Right lobe of liver (tissue), 6 donors: ENCODE measurements at places on chromosomes 16 and 17. TPM values are rescaled to one million over a fixed set of nuclear protein-coding genes. Genes with fewer than 3 reads are reported as not detected.

The RAB34 gene
- 12.5 TPM for total RNA-seq

The CCDC40 gene
- 1.7 TPM for total RNA-seq

The RCVRN gene
- not detected for total RNA-seq

The TBC1D3G gene
- total RNA-seq, result not detected

The FOXN1 gene
- not detected for total RNA-seq

The KCNH6 gene
- total RNA-seq, result not detected

The RAC3 gene
- 4.6 TPM for total RNA-seq

DNA sequence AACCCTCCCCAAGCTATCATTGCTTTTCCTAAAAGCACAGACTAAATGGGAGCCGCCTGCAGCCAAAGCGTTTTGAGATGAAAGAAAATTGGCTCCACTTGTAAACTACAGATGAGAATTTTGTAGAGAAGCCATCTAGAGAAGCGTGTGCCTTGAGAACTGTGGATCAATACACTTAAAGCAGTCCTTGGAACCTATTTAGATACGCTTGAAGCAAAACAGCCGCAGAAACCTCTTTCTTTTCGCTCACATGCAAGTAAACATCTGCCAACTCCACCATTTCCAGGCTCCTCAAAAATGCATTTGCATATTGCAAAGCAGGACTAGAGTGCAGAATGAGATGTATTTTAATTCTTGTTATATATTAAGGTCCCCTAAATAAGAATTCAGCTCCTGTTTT is 13.1 kb downstream of the KIAA0513 start:
- no peak for DNase-seq
- H3K4me3 ChIP-seq, result no peak overlapping the region
- H3K27ac ChIP-seq, result no peak overlapping the region
- H3K36me3 ChIP-seq, result no peaks in the 10 kb centered on the region
- no peaks in the 10 kb centered on the region for H3K4me1 ChIP-seq

- H3K4me1 ChIP-seq, result peaks cover 2% of the 10 kb centered on the region
- no peak overlapping the region for H3K27ac ChIP-seq
- H3K4me3 ChIP-seq, result no peak overlapping the region
- H3K36me3 ChIP-seq, result no peaks in the 10 kb centered on the region
Measured at GRCh38 chr17:2450016-2450650, 49.3 kb upstream of the MNT start.

DNA sequence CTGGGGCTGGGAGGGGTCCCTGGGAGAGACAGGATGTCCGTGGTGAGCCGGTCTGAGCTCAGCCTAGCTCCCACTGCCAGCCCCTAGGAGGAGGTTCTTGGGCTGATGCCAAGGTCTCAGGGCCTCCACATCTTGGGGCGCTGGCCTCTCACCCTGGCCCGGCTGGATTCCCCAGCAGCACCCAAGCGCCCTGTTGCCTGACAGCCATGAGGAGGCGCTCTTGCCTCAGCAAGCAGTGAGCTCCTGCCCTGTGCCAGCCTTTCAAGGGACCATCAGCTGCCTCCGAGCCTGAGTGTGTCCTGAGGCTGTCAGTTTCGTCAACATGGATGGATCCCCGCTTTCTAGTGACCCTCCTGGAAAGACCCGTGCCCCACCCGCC is 234.9 kb upstream of the CIBAR2 start:
- H3K4me3 ChIP-seq, result no peak overlapping the region
- H3K27ac ChIP-seq, result no peak overlapping the region
- H3K36me3 ChIP-seq, result no peaks in the 10 kb centered on the region
- H3K4me1 ChIP-seq, result no peaks in the 10 kb centered on the region
